GOT3 (cell line): ENCODE measurements at places on chromosomes 5 and 9.

GRCh38 chr9:93907551-93908199 is 47.5 kb downstream of the BARX1 start:
- no peak for DNase-seq

GRCh38 chr5:125151150-125151900 is 404.9 kb upstream of the ZNF608 start:
- DNase-seq = no peak

DNA sequence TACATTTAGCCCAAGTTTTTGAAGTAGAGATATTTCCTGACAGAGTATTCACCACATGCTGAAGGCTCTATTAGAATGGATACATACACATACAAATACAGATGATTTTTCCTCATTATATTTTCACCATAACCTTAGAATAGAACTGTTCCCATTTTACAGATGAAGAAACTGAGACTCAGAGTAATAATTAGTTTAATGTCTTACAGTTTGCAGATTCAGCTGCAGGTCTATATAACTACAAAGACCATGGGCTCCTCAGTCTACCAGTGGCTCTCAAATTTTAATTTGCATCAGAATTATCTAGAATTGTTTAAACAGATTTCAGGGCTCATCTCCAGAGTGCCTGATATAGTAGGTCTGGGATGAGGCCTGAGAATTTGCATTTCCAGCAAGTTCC is 64.4 kb downstream of the GRAMD2B start:
- DNase-seq = no peak

DNA sequence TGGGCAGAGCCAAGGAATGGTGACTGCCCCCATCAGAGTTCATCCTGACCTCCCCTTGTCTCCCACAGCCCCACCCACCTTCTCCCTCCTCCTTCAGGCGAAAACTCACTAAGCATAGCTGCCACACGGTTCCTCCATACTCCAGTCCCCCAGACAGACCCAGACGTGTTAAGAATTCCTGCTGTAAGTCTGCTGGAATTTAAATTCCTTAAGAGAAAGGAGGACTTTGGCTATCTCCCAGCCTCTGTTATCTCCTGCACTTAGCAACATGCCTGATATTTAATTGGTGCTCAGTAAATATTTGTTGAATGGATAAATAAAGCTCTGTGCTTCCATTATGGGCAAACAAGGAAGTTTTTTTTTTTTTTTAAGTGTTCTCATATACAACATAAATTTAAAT is 213.7 kb downstream of the RFK start:
- DNase-seq = no peak

DNA sequence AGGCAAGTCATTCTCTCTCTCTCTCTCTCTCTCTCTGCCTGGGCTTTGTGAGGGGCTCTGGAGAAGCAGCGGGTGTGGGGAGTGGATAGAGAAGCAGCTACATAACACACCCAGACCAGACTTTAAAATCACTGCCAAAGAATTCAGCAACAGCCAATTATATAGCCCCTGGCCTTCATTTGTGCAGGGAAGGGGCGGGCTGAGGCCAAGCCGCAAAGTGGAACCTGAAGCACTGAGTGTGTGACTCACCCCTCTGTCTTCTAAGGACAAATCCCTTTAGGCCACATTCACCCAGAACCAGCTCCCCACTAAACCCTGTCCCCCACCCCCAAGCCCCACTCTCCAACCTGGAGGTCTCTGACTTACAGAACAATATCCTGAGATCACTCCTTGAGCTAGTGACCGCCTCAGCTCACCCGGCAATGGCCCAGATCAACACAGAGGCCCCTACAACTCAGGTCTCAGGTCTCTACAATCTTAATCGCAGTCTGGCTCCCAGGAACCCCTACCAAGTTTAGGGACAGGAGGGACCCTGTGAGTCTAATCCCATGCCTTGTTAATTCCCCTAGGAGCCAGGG is 6.0 kb downstream of the B4GALT1 start:
- no peak for DNase-seq
